ENCODE measurements at places on chromosomes 7 and 10. TPM values are rescaled to one million over a fixed set of nuclear protein-coding genes. Genes with fewer than 3 reads are reported as not detected.
A peak's percentile ranks its signal among the peaks of the same experiment; 100 is the strongest.

DNA sequence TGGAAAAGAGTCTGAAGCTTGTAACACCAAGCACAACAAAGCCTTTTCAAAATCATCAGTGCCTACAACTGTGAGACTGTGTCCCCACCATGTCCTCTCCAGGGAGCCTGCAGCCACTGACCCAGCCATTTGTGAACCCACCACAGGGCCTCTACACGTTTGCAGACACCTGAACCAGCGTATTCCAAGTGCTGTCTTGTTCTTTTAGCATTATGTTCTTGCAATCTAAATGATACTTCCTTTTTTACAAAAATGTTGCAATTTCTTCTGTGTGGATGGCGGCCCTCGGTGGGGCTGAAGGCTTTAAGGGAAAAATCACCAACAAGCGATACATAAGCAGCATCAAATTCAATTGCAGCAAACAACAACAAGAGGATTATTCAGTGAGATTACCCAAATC, 403.2 kb upstream of the MGMT start:
- no peak for DNase-seq
- H3K36me3 ChIP-seq = no peaks in the 10 kb centered on the region
- no peaks in the 10 kb centered on the region for H3K27me3 ChIP-seq

GRCh38 chr7:88396295-88396947, 89.7 kb upstream of the STEAP4 start:
- no peak overlapping the region for H3K27ac ChIP-seq
- no peaks in the 10 kb centered on the region for H3K36me3 ChIP-seq
- H3K4me3 ChIP-seq = no peak overlapping the region
- H3K4me1 ChIP-seq = no peaks in the 10 kb centered on the region

The ZWINT gene
- total RNA-seq = 26.7 TPM

DNA sequence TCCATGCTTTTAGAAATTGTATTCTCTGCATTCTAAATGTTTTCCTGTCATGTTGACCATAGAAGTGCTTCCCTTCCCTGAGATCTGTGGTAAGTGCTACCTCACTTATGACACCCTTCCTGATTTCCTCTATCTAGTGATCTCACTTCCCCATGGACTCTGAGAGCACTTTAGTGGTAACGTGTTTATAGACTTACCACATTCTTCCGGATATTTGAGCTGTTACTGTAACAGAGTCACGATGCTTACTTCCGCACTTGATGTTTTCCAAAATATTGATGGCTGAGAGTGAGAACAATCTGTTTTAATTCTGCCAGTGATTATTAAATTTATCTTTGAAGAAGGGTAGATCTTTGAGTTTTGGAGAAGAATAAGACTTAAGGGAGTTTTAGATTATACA, 60.1 kb upstream of the NAMPT start:
- H3K27ac ChIP-seq = no peak overlapping the region
- no peaks in the 10 kb centered on the region for H3K27me3 ChIP-seq
- peaks cover 17% of the 10 kb centered on the region for H3K4me1 ChIP-seq
- DNase-seq = no peak

The KNDC1 gene
- total RNA-seq = 0.54 TPM

GRCh38 chr10:60384011-60384410, 5.7 kb downstream of the ANK3 start:
- H3K36me3 ChIP-seq = no peaks in the 10 kb centered on the region
- H3K27me3 ChIP-seq = no peaks in the 10 kb centered on the region
- peaks cover 31% of the 10 kb centered on the region for H3K4me1 ChIP-seq
- peak; percentile 58 for DNase-seq
- H3K27ac ChIP-seq = peak overlapping the region; percentile 50
- H3K4me3 ChIP-seq = no peak overlapping the region

DNA sequence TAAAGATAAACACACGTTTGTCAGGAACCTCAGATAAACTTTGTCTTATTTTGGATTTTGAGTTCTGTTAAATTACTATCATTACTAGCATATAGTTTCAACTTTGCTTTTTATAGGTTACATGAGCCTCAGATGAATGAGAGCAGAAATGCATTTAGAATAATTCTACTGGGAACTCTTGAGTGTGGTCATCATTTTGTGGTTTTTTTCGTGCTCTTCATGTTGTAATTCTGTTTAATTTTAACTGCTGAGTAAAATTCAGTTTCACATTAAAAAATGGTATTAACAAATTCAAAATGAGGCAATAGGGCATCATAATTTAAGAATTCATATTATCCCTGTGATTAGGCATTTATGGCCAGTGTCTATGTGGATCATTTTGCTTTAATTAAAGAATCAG, 72.9 kb downstream of the GNAI1 start:
- DNase-seq = peak; percentile 33
- no peak overlapping the region for H3K27ac ChIP-seq
- peaks cover 10% of the 10 kb centered on the region for H3K36me3 ChIP-seq
- no peaks in the 10 kb centered on the region for H3K4me1 ChIP-seq
- no peaks in the 10 kb centered on the region for H3K27me3 ChIP-seq

DNA sequence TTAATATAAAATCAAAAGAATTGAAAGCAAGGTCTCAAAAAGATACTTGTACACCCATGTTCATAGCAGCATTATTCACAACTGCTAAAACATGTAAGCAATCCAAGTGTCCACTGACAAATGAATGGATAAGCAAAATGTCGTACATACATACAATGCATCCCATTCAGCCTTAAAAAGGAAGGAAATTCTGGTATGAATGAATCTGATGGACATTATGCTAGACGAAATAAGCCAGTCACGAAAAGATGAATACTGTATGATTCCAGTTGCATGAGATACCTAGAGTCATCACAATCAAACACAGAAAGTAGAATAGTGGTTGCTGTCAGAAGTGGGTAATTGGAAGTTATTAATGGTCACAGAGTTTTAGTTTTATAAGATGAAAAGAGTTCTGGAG, 9.5 kb upstream of the TAC1 start:
- DNase-seq = no peak
- no peak overlapping the region for H3K27ac ChIP-seq
- H3K27me3 ChIP-seq = no peaks in the 10 kb centered on the region
- H3K4me1 ChIP-seq = no peaks in the 10 kb centered on the region
- no peaks in the 10 kb centered on the region for H3K36me3 ChIP-seq

The GNAT3 gene
- not detected for total RNA-seq

- H3K36me3 ChIP-seq = no peaks in the 10 kb centered on the region
- H3K4me3 ChIP-seq = no peak overlapping the region
- peaks cover 15% of the 10 kb centered on the region for H3K4me1 ChIP-seq
- no peaks in the 10 kb centered on the region for H3K27me3 ChIP-seq
Observed at GRCh38 chr7:32477649-32477980, 12.6 kb downstream of the LSM5 start.

Measured in GM23248 (cell line).